ENCODE measurements at places on chromosomes 7 and 10.
A peak's percentile ranks its signal among the peaks of the same experiment; 100 is the strongest.

GRCh38 chr7:69609541-69610373 is 11.5 kb downstream of the AUTS2 start:
- DNase-seq = no peak

DNA sequence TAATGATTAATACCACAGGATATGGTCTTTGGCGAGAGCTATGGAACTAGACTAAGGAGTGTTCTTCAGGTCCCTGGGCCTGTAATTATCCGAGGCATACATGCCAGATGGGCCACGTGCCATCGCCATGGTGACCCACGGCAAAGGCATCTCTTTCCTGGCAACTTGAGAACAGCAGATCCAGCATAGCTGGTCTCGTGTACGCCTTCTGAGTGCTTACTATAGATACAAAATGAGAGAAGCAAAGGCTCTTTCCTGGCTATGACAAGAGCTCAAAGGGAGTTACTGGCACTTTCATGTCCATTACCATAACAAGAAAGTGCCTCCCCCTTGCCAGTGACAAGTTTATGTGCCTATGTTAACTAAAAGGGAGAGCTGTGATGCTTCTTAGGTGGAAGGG is 26.0 kb upstream of the GLI3 start:
- DNase-seq = no peak

DNA sequence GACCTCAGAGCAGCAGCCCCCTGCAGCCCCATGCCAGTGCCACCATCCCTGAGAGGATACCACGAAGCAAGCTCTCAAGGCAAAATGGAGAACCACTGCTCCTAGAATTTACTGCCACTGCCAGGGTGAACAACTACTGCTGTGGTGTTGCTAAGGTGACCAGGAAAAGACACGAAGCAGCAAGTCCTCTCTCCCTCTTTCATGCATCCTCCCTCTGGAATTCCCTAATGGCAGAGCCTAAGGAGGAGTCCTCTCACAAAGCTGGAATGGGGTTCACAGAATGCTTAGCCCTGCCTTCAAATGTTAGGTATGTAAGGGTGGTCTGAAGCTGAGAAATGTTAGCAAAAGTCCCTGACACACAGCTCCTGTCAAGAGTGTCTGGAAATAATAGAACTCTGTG is 35.8 kb upstream of the NPSR1 start:
- no peak for DNase-seq

DNA sequence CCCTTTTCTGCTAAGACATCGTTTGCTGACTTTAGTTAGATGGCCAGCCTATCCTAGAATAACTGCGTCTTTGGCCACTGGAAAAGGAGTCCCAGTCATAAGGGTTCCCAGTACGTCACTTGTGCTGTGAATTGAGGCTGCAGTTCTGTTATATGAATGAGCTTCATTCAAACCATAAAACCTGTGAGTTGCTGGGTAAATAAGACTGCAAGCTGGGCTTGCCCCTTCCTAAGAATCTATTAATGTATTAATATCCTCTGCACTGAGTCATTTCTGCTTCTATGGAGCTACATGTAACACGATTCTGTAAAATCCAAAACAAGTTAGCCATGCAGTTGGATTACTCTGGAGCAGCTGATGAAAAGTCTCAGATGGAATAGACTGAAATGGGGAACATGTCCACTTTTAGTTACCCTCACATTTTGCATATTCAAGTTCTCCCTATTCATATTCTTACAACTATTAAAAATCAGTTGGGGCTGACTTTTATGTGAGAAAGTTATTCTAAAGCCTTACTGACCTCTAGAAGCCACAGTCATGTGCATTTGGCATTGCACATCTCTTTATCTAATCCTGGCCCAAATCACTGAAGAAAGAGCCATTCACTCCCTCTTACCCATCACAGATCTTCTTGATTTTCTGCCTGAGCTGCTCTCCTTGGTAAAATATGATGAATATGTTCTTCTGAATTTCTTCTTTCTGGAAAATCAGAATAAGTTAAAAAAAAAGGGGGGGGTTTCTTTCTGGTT is 41.8 kb upstream of the TMEM213 start:
- no peak for DNase-seq

- no peak for DNase-seq
These were observed 700.9 kb downstream of the GRID1 start for GRCh38 chr10:85665681-85666080.

DNA sequence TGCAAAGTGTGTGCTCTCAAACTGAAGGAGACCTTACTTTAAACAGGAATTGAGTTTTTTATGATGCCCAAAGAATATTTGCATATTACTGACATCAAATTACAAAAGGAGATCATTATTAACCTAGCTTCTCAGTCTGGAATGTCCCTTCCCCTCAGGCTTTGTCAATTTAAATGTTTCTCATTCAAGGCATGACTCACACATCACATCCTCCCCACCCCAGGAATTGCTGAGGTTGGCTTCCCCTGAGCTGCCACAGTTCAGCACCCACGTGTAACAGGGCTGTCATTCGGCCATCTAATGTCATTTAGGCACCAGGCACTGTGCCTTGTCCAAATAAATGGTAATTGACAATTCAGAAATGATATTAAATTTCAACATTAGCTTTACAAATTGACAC is 305.9 kb upstream of the MGMT start:
- peak; percentile 2 for DNase-seq

DNA sequence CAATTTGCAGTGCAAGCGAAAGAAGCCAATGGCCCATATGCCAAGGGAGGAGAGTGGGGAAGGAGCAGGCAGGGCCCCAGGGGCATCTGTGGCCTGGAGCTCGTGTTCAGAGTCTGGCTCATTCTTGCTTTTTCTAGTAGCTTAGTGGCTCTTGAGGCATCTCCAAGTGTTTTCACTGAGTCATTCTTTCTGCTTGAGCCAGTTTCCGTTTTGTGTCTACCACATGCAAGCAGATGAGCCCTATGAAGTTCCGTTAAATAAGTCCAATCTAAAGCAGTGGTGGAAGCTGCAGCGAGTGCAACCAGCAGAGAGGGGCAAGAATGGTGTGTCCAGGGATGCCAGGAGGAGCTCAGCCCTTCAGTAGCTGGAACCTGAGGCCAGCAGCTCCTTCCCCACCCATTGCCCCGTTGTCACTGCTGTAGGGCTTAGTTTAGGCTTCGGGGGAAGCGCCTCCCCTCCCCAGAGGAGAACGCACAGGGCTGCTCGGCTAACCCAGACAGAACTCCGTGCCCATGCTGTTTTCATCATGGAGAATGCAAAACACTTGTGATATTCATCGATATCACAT is 57.4 kb upstream of the EBF3 start:
- DNase-seq = peak; percentile 37

DNA sequence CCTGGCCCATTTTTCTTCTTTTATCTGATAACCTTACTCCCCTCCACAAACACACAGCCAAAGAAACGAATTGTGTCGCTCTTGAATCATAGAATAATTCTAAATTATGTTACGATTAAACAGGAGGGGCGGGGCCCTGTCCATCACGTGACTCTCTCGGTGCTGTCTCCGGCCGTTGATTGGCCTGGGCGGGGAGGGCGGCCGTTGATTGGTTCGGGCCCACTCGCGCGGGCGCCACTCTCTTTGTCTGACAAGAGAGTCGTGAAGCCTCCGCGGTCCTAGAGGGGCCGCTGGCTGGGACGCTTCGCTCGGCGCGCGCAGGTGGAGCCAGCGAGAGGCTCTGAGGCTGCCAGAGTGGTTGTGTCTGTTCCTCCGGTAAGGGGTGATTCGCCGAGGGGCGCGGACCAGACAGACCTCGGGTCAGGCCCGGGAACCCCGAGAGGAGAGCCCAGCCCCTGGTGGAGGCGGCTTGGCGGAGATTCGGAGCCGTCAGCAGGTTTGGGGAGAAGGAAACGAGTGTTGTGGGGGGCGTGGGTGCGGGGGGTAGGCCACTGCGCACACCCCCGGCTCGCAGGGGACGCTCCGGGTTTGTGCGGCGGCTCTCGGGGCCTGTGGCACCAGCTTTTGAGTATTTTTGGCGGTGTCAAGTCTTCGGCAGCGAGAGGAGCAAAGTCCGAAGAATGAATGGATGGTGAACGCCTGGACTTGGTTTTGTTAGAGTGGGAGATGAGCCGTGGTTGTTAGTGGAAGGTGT is at the start of gene ZNF789:
ZNF789 (plus strand) TSS at position 330 of the 754 bp plus-strand sequence. CDS start 3,567 bp downstream, outside the sequence.
- peak; percentile 100 for DNase-seq

GRCh38 chr7:123798532-123799188 is 46.3 kb upstream of the HYAL4 start:
- no peak for DNase-seq

- no peak for DNase-seq
These were observed 126.7 kb downstream of the TPST1 start for GRCh38 chr7:66331883-66332282.

DNA sequence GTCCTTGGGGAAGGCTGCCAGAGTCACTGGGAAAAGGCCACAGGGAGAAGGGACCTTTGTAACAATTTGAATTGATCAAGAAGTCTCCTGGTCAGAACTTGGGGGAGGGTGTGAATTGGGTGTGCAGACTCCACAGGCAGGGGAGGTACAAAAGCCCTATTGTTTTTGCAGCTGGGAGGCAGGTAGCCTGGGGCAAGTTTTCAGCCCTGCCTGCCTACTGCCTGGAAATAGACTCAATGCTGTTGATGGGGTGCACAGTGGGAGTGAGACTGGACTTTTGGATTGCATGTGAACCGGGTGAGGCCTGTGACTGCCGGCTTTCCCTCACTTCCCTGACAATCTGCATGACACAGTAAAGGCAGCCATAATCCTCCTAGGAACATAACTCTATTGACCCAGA is 947.0 kb downstream of the REEP3 start:
- DNase-seq = no peak

- no peak for DNase-seq
These were observed 222.9 kb downstream of the CHRM2 start for GRCh38 chr7:137091396-137091795.
